ENCODE measurements at places on chromosomes 1 and 21.

GRCh38 chr1:67367370-67368045 is 59.8 kb downstream of the IL12RB2 start:
- DNase-seq = no peak

DNA sequence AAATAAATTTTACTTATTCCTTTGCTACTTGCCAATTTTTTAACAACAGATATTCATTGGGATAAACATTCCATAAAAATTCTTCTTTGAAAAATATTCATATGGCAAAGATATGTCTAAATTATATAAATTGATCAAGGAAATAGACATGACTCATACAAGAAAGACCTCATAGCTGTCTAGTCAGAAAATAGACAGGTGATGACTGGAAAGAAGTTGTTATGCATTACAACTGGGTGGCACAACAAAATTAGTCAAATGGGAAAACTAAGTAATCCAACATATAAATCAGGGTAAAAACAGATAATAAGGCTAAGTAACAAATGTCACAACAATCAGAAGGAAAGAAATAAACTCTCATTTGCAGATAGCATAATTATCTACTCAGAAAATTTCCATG is 92.0 kb downstream of the USH2A start:
- no peak for DNase-seq

DNA sequence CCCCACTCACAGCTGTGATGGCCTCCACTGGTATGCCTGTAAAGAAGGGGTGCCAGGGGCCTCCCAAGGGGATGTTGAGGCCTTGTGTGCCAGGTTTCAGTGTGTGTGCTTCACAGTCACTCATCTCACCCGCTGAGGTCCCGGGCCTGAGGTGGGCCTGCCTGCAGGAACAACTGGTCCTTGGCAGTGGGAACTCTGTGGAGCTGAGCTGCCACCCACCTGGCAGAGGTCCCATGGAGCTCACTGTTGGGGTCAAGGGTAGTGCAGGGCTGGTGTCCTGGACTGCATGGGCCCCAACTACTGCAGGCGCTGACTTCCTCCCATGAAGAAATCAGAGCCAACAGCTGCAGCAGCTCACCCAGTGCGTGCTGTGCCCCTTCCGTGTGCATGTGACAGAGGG is 17.3 kb upstream of the ZNF678 start:
- no peak for DNase-seq

DNA sequence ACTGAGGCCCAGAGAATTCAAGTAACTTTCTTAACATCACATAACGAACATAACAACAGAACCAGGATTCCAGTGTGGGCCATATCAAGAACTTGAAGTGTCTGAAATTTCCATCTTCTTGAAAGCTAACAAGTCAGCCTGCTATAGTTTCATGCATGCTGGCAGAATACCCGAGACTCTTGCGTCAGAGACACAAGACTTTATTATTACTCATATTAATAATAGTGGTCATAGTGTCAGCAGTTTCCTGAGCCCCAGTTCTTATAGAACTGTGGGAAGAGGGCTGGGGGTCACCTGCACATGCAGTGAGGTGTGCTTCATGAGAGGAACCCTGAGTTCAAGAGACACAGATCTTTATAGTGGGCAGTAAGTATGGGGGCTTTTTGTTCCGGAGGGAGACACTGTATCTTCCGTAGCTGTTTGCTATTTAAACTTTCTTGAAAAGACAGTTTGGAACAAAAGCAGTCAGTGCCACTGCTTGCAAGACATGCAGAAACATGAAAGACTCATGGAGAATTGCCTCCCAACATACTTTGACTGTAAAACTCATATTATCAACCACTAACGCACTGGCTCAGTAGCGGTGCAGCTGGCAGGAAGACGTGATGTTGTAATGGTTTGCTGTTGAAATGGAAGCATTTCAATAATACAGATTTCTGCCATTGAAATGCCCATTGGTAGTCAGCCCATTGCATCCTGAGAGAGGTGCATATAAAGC is 339.2 kb downstream of the ADGRL2 start:
- DNase-seq = no peak

GRCh38 chr1:116201911-116202310 is 90.7 kb downstream of the MAB21L3 start:
- no peak for DNase-seq

GRCh38 chr1:201383647-201384405 is 6.3 kb upstream of the TNNT2 start:
- DNase-seq = no peak

GRCh38 chr1:115781343-115781742 is 12.8 kb upstream of the CASQ2 start:
- no peak for DNase-seq

- DNase-seq = no peak
Observed at GRCh38 chr21:17472592-17473271, 40.1 kb upstream of the CXADR start.

GRCh38 chr1:109592916-109593315 is 26.5 kb downstream of the GNAT2 start:
- DNase-seq = no peak

GRCh38 chr1:97157991-97158390 is 436.4 kb downstream of the PTBP2 start:
- DNase-seq = no peak

GRCh38 chr1:62613325-62613727 is 16.0 kb downstream of the ANGPTL3 start:
- peak; percentile 23 for DNase-seq

DNA sequence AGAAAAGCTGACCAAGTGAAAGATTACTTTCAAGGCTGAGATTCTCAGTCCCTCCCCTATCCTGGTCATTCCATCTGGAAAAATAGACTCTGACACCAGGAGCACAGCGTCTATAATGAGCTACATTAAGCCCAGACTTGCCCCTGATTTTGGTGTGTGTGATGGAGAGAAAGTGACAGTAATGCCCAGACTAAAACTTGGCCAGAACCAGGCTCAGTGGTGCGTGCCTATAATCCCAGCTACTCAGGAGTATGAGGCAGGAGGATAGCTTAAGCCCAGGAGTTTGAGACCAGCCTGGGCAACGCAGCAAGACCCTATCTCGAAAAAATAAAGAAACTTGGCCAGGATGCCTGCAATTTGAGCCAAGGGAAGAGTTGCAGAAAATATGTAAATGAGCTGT is 15.9 kb downstream of the PLEKHA6 start:
- DNase-seq = no peak

GRCh38 chr1:20775700-20776099 is 11.4 kb downstream of the HP1BP3 start:
- DNase-seq = no peak

DNA sequence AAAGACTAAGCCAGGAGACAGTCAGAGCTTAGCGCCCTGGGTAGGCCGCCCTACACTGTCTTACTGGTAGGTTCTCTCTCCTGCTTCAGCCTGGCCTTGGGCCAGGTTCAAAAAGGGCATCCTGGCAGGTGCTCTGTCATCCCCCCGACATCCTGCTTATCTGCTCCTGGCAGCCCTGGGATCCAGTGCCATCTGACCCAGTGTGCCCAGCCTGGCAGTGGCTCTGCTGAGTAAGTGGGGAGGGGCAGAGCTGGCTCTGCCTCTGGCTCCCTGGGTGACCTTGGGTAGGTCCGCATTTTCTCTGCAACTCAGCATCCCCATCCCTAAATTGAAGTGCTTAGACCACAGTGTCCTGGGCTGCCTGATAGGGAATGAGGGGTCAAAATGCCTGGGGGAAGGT is 549.9 kb downstream of the PTPRU start:
- no peak for DNase-seq

DNA sequence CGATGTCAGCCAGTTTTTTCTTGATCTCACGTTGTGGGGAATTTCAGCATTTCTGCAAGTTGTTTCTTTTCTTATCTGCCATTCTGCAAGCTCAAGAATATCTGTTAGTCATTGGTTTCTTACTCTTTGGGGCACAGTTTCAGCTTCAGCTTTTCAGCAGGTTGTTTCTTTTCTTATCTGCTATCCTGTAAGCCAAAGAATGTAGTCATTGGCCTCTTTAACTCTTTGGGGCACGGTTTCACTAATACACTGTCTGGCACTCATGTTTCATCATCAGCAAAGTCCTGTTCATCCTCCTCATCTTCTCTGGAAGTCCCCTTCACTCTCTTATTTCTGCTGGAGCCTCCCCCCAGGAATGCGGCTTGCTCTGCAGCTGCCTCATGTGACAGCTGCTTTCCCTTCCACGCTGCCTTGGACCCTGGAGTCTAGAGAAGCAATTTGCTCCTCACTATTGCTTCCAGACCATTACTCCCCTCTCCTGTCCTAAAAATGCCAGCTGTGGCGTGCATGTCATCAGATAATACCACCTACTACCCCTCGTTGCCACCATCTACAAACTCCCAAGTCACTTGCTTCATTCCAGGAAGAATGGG is 67.0 kb upstream of the CACNA1E start:
- no peak for DNase-seq

GRCh38 chr1:15730423-15730822 is 5.6 kb upstream of the SLC25A34 start:
- no peak for DNase-seq

DNA sequence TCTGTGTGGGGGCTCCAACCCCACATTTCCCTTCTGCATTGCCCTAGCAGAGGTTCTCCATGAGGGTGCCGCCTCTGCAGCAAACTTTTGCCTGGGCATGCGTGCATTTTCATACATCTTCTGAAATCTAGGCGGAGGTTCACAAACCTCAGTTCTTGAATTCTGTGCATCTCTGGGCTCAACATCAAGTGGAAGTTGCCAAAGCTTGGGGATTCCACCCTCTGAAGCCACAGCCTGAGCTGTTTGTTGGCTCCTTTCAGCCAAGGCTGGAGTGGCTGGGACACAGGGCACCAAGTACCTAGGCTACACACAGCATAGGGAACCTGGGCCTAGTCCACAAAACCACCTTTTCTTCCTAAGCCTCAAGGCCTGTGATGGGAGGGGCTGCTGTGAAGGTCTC is 235.3 kb downstream of the PDE4B start:
- no peak for DNase-seq

DNA sequence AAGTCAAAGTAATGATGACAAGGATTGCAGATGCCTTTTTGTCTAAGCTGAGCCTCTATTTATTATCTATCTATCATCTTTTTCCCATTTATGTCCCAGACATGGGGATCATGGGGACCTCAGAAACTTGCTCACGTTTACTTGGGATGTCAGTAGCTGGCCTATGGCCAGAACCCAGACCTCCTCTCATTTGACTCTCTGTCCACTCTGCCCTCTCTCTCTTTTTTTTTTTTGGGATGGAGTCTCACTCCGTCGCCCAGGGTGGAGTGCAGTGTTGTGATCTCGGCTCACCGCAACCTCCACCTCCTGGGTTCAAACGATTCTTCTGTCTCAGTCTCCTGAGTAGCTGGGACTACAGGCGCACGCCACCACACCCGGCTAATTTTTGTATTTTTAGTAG is 3.7 kb upstream of the ID3 start:
- DNase-seq = no peak

- DNase-seq = no peak
Observed at GRCh38 chr1:22908880-22909426, 63.7 kb downstream of the LACTBL1 start.

DNA sequence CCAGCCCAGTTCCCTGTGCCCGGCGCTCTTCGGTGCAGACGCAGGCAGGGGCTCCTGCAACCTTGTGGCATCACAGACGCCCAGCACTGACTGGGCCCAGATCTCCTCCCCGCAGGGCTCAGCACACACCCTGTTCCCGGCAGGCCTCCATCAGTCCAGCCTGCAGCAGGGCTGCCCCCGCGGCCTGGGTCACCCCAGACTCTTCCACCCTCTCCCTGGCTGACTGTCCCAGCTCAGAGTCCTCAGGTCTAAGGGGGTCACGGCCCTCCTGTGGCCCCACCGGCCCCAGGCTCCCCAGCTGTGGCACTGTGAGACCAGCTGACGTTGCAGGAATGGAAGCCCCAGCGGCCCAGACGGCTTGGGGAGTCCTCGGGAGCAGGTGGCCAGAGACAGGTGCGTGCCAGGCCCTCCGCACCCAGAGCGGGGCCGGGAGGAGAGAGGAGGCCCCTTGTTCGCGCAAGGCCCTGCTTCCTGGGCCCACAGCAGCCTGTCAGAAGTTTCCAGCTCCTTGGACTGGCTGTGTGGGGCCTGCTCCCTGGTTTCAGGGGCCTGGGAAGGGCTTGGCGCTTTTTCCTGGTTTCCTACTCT is 4.2 kb downstream of the B3GALT6 start:
- no peak for DNase-seq

DNA sequence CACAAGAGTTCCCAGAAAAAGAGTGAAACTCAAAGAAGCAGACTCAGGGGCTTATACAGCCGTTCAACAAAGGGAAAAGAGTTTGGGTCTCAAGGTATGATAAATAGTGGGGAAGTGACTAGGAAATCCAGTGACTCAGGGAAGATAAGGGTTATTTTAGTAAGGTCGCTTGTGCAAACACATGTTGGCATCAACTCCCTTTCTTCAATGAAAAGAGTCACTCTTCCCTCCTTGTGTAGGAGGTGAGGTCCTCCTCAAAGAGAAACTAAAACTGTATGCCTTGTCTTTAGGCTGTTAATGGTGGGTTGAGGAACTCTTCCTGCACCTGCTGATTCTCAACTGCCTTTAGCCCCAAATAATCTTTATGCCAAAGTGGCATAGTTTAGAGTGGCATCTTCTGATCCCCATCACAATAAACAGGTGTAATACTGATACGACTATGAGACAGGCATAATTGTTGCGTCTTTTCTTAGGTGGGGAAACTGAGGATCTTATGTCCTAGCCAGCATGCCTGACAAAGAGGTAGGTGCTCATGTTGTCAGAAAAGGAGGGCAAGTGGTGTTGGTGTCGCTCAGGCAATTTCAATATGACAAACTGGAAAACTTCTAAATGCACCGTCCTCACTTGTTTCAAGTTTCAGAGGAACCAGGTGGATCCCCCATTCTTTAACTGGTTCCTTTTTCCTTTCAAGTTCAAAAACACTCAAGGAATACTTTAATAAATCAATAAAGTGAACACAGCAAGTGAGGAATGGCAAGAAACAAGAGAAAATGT is 294.1 kb upstream of the RUNX1 start:
- no peak for DNase-seq

DNA sequence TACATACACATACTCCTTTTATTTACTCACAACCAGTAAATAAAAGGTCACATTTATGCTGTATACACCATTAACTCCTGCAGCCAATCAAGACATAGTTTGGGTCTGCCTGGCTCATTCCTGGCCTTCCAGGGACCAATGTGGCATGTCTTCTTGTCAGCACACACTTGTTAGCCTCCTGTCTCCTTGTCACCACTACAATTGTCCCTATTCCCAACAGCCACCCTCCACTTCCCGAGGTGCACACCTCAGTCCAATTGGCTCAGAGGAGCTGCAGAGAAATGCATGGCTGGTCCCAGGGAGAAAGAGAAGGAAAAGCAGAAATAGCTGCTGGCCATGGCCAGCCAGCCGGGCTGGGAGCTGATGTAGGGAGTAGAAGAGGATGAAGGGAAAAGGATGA is 116.9 kb downstream of the PLXNA2 start:
- DNase-seq = no peak

DNA sequence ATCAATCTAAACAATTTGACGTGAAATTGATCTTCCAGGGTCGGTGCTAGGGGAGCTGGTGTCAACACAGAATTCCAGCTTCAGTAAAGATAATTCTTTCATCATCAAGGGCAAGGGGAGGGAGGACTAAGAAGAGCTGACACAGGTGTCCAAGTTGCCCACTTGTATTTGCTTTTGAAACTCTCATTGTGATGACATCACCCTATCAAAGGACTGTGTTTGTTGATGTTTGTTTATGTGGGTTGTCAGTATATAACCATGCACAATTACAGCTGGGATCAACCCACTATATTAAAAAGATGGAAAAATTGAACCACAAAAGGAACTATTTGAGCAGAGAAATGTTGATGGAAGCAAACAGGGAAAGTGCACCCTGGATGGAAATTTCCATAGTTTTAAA is 48.8 kb downstream of the ZC3H11B start:
- DNase-seq = no peak

- no peak for DNase-seq
Observed at GRCh38 chr1:203046984-203047630, 20.8 kb downstream of the PPFIA4 start.

GRCh38 chr1:37926038-37926924 is 20.6 kb downstream of the INPP5B start:
- peak; percentile 56 for DNase-seq

All from germinal center (tissue), 1 donor.